ENCODE measurements at places on chromosomes 6 and 20.

- no peak for DNase-seq
Measured at GRCh38 chr6:13762611-13763441, 51.2 kb upstream of the RANBP9 start.

GRCh38 chr20:61253640-61254511 is 1.8 kb downstream of the CDH4 start:
- DNase-seq = no peak

DNA sequence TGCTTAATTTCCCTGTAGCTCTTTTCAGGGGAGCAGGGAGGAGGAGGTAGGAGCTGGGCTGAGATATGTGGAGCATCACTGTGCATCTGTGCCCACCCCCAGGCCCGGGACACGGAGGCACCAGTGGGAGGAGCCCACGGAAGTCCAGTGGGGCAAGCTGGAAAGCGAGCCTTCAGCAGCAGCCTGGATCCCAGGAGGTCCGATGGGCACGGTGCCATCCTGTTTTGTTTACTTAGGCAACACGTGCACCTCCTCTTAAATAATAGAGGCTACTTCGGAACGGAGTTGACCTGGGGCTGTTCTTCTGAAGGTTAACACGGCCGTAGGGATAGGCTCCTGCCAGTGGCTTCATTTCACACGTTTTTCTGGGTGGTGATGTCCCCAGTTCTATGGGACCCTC is 51.6 kb downstream of the CDH4 start:
- DNase-seq = no peak

DNA sequence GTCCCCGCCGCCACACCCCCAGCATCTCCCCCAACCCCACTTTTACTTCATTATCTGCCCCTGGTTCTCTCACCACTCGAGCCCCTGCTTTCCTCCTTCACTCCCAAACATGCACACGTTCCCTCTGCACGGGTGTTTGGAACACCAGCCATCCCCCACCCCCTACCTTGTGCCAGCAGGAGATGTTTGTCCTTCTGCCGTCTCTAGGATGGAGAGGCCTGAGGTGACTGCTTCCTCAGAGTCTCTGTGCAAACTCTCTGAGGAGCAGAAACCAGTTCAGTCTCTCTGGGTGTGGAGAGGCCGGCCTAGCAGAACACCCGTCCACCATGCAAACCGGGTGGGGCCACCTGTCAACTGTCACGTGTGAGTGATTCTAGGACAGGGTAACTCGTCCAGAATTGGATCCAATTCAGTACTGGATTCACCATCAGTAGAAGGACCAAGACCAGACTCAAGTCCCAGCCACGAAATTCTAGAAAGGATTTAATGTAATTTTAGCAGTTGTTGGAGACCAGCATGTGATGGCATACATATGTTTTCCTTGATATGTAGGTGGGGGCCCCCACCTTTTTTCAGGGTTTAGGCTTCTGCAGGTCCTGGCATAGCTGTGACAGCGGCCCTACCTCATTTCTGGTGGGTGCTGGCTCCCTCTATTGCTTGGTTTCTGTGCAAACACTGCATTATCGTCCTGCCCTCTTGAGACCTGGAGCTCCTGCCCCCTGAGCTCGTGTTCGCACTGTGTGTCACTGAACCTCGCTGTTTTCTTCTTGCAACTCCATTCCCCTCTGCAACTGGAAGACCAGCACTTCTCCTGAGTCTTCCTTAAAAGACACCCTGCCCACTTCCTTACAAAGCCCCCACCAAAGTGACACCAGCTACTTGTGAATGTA is at the start of gene RAET1E:
TSS of gene RAET1E (minus strand) at position 259 of the 890 bp plus-strand sequence. CDS start 7,212 bp downstream, outside the sequence.
- DNase-seq = no peak

DNA sequence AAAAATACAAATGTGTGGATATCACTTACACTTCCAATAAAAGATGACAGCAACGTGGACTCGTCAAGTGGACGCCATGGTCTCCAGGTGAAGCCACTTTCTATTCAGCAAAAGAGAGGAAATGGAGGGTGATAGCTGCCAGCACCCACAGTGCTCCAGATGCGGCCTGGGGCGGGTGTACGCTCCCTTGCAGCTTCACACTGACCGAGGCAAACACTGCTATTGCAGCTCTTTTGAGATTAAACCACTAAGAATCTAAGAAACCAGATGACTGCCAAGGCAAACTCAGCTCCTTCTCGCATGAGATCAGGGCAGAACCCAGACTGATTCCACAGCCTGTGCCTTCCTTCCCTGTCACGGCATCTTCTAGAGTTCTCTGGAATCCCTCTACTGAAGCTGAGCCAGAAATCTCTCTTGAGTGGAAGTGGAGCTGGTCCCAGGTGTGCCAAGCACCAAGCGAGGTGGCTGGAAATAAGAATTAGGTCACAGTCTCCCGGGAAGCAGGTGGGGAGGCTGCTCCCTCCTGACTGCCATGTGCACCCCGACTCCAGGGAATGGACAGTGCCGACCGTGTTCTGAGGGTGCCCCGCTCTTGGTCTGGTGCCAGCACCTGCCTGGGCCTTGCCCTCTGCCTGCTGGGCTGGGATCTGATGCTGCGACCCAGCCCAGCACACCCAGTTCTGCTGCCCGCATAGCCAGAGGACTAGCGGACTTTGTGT is 90.1 kb upstream of the AFDN start:
- no peak for DNase-seq

DNA sequence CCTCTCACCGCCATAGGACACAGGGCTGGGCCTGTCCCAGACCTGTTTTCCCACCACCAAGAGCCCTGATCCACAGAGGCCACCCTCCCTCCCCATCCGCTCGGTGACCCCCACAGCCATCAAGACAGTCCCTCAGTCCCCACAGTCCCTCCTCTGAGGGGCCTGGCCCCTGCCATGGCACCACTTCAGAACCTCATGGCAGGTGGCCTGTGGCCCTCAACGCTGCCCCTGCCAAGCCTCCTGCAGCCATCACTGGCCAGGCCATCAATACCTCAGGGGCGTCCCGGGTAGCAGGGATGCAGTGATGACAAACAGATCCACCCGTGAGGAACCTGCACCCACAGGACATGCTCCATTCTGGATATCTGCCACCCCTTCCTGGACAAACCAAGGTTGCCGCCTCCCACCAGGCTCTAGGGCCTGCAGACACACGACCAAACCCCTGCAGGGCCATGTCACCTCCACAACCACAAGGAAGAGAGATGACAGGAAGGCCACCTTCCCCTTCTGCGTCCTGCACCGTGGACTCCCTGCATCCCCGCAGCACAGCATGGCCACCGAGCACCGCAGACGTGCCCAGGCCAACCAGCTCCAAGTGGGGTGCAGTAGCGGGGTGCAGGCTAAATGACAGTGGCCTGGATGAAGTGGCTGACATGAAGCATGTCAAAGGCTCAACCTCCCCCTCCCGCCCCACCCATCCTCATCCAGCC is 14.0 kb downstream of the TAF4 start:
- DNase-seq = no peak

DNA sequence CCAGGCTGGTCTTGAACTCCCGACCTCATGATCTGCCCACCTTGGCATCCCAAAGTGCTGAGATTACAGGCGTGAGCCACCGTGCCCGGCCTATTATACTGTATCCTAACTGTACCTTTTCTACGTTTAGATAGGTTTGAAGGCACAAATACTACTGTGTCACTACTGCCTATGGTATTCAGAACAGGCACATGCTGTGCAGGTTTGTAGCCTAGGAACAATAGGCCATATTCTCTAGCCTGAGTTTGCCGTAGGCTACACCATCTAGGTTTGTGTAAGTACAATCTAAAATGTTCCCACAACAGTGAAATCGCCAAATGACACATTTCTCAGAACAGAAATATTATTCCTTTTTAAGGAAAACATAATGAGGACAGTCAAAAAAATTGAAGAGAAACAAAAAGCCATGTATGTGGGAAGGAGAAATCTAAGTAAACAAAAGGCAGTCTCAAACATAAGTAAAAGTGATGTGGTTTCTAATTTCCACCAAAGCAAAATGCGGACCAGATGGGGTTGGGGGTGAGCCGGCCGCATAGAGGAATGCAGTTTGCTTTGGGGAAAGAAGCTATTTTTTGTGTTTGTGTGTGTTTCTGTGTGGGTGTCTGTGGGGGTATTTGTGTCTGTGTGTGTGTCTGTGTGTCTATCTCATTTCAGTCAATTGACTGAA is 192.6 kb upstream of the SALL4 start:
- no peak for DNase-seq

- DNase-seq = no peak
Measured at GRCh38 chr20:11214256-11214840, 540.5 kb upstream of the JAG1 start.

DNA sequence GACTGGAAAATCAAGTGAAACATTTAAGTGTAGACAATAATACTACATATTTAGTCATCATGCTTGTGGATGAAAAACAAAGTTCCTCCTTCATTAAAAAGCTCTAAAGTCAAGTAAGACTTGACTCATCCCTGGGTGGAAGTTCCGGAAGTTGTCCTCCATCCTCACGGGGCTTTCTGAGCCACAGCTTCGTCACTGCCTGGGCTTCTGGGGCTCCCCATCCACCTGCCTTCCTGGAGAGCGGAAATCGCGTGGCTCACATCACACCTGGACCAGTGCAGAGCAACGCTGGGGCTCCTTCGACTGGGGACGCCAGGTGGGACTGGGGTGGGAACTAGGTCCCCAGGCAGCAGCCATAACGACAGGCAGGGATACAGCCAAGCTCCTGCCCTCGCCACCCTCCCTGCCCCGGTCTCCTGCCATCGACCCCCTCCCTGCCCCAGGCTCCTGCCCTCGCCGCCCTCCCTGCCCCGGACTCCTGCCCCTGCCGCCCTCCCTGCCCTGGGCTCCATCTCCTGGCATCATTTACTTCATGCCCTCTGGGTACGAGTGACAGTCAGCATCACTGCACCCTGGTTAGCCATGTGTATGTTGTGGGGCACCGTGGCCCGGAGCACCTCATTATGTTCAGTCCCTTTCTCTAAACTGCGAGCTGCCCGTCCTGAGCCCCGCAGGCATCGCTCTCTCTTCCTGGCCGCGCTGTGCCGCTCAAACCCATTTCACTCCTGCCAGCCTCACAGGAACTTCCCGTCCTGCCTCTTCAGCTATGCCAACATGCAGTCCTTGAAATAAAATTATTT is 12.9 kb downstream of the THBS2 start:
- no peak for DNase-seq

GRCh38 chr6:139825935-139826374 is 451.5 kb upstream of the CITED2 start:
- DNase-seq = no peak

- DNase-seq = no peak
Measured at GRCh38 chr20:54438166-54438565, 37.2 kb upstream of the DOK5 start.

DNA sequence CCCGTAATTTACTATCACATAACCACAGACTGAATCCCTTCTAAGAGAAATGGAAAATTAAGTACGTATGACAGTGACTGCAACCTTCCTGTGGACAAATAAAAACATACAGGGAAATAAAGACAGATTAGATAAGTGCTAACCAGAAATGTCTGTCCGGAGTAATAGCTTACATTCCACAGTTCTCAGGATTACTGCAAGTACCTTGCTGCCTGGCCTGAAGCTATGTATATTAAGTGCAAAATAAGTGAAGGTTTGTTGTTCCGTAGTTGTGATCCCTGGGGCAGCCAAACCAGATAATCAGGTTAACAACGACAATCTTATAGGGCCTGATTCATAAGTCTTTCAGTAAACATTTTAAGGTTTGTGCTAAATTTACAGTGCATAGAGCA is 2.8 kb downstream of the NEDD9 start:
- DNase-seq = no peak

- no peak for DNase-seq
Measured at GRCh38 chr6:12369781-12370262, 79.7 kb downstream of the EDN1 start.

GRCh38 chr6:139019722-139020121 is 8.8 kb upstream of the ABRACL start:
- DNase-seq = no peak

All from stimulated activated CD4-positive, alpha-beta T cell treated with anti-CD3 and anti-CD28 coated beads, Interleukin-15, amount 100 ng/mL, for 1 hour (primary cell).